ENCODE measurements at places on chromosomes 5 and 9. TPM values are rescaled to one million over a fixed set of nuclear protein-coding genes. Genes with fewer than 3 reads are reported as not detected.

- no peak for DNase-seq
These were observed 3.1 kb downstream of the TMOD1 start for GRCh38 chr9:97504381-97505216.

GRCh38 chr5:127994087-127994660 is 89.4 kb upstream of the SLC12A2 start:
- no peak for DNase-seq

DNA sequence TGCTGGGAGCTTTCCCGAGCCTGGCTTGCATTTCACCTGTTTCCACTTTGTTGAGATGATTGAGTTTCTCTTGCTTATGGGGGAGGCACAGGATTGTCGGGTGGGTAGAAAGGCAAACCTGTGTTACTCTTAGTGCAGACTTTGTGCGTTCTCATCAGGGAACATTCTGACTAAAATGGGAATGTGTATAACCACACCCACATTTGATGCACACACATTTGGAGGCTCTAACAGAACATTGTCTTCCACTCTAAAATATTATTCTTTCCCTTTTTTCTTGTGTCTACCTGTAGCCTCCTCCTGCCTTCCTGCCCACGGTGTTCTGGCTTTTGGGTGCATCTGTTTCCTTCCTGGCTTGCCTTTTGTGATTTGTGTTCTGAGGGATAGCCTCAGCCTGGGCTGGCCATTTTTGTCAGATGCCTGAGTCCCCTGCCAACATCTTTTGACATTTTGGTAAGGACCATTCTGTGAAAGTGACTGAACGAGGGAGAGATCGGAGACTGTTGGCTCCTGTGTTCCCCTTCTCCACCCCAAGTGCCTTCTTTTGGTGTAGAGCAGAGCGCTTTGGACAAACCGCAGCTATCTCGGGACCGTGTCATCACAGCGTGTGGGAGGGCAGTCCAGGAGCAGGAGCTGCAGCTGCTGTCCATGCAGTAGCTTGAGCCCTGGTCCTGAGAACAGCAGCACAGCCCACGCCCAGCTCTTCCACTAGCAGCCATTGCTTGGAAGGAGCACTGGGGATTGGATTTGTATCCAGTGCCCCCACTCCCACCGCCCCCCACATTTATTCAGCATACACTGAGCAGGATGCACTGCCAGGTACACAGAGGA is 101.4 kb downstream of the ARHGAP26 start:
- DNase-seq = no peak

The FGF1 gene
- total RNA-seq = not detected

The IL9 gene
- total RNA-seq = not detected

All from progenitor cell of endocrine pancreas (in vitro differentiated cells).